CD4-positive, alpha-beta memory T cell (primary cell): ENCODE measurements at places on chromosomes 5 and 9.

DNA sequence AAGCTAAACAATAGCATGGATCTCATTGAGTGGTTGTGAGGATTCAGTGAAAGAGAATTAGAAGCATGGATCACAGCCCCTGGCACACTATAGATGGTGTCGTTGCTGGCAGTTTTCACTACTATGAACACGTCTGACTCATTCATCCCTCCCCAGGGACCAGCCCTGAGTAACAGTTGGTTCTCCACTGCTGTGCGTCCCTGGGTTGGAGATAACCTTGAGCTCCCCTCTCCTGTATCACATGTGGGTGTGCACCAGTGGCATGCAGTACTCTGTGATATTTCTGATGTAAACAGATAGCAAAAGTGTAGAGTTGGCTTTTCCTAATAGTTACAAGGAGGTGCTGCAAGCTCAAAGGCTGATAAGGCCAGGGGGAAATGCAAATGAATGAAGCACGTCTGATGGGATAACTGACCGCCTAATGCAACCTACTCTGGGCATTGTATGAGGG, 8.8 kb upstream of the LCP2 start:
- no peak for DNase-seq

DNA sequence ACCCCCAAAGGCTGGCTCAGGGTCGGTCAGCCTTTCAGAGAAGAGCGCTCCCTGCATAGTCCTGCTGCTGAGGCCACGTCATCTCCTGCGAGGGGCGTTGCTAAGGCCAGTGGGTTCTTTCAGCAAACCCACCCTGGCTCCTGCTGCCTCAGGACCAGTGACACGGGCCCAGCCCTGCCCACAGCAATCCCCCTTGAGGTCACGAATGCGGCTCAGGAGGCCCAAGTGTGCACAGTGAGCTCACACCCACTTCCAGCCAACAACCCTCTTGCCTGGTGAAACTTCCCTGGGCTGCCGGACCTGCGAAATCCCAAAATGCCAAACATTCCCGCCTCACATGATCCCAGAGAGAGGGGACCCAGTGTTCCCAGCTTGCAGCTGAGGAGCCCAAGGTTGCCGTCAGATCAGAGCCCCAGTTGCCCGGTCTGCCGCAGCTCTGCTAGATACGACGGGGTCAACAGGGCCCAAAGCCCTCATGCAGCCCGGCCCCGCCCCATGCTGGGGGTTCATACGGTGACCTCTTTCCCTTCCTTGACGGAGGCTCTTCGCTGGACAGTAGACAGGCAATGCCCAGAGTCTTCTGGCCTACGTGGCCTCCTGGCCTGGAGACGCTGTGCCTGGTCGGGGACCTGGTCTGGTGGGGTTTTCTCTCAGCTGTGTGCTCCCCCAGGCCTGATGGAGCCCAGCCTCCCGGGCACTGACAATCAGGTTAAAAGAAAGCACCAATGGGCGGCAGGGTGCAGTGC, 116.4 kb upstream of the COL5A1 start:
- DNase-seq = no peak

DNA sequence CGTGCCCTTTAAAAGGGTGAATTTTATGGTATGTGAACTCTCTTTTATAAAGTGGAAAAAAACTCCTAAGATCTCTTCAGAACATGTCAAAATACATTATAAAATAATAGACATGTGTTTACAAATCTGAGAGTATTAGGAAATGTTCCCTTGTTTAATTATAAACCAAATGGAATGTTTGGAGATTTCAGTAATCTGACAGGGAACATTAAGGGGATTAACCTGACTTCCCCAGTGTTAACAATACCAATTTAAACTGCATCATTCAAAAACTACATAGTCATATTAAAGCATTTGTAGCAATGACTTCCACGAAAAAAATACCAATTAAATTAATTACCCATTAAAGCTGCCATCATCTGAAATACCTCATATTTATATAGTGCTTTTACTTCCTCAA, 1.6 kb upstream of the OCLN start:
- no peak for DNase-seq

DNA sequence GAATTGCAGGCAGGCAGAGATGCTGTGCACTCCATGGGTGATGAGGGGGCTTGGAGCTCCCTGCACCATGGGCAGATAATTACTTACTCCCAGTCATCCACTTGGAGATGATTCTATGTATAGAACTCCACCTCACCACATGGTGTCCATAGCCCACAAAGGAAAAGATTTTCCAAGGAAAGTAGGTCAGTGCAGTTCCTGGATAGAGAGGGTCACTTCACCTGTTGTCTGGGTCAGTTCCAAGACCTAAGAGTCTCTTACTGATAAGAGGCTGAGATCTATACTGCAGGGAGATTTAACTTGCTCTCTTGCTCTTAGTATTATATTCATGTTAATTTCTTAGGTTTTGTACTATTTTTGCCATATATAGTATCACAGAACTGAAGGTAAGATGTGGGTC, 113.9 kb upstream of the BRINP1 start:
- no peak for DNase-seq

GRCh38 chr9:35736201-35736633, 3.8 kb downstream of the CREB3 start:
- DNase-seq = peak; percentile 69

- DNase-seq = no peak
Measured at GRCh38 chr9:4170231-4170630, 129.6 kb downstream of the GLIS3 start.

- DNase-seq = no peak
Measured at GRCh38 chr5:25295067-25295466, 650.3 kb upstream of the CDH10 start.

DNA sequence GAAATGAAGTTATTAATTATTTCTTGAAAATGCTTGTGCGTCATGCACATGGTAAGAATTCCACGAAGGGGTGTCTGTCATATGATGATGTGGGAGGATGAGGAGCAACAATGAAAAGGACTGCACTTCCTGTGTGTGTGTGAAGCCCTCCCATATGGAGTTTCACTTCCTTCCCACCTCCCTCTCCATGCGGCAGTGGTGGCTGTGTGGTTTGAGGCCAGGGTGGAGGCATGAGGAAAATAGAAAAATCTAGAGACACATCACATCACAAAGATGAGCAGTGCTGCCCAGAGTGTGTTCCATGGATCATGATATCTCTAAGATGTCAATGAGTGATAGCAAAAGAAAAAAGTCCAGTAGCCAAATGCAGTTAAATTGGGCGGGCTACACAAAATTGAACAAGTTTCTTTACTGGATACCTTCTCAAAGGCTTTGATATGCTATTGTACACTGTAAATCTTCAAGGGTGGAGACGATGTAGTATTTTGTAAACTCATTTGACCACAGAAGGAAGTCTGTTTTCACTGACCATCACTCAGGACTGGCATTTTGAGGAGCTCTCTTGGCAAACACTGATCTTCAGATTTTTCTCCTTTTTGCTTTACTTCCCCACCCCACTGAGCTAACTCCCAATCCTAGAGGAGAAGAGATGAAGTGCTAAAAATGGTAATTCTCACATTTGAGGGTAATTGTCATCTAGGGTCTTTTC, 55.7 kb upstream of the EQTN start:
- no peak for DNase-seq

- DNase-seq = no peak
Measured at GRCh38 chr5:138458384-138458783, 6.9 kb upstream of the EGR1 start.

DNA sequence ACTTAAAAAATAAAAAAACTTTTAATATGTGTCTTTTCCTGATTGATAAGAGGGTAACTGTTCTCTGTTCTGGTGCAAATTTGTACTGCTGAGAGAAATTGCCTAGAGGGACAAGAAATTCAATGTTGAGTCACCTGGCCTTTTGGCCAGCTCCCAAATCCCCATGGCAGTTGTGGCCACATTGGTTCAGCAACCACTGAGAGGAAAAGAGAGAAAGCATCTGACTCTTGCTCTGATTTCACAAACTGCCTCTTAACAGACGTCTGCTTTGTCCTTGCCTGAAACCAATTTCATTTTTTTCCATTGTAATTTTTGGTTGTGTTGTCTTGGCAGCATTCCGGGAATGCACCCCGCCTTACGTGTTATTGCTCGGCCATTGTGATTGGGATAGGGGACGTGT, 42.4 kb downstream of the NTRK2 start:
- no peak for DNase-seq

DNA sequence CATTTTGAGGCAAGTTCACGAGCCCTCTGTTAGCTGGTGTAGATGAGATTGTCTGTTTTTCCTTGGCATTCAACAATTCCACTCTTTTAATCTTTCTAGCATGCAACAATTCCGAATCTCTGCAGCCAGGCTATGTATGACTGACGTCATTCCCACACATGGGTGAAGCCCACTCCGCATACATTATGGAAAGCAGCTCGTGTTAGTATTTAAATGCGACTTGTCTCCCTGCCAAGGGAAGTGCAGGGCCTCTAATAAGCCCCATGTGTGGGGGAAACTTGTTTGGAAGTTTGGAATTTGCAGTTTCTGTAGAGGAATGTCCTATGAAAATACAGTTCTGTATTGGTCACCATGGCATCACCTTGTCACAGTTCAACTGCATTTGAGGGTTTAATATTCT, 146.0 kb upstream of the FBXL7 start:
- no peak for DNase-seq

GRCh38 chr9:135213566-135213965, 126.1 kb downstream of the OLFM1 start:
- no peak for DNase-seq

DNA sequence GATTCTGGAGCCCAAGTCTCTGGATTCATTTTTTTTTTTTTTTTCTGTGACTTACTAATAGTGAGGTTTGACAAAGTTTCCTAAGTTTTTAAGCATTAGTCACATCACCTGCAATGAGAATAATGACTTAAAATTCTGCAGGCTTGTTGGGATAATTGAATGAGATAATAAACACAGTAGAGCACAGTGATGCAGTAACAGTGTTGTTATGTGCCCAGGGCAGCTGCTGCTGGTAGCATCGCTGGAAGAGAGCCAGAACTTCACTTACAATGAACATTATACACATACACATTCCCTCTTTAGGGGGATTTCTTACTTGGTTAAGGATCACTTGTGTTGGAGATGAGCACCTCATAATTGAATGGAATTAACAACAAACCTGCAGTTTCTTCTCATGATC, 78.9 kb downstream of the ALDH7A1 start:
- DNase-seq = no peak

- no peak for DNase-seq
Measured at GRCh38 chr9:98374385-98375051, 119.1 kb upstream of the TBC1D2 start.
